ENCODE measurements at places on chromosomes 7 and 10. TPM values are rescaled to one million over a fixed set of nuclear protein-coding genes. Genes with fewer than 3 reads are reported as not detected.

Gene SPOCK2
- polyA plus RNA-seq: 147 TPM

Gene KIF20B
- 16.5 TPM for polyA plus RNA-seq

Gene KEL
- polyA plus RNA-seq: 1.3 TPM

Gene MUC3A
- polyA plus RNA-seq: 0.71 TPM

Gene IKZF1
- 1.8 TPM for polyA plus RNA-seq

Gene CDH23
- 0.51 TPM for polyA plus RNA-seq

Gene ZNF775
- 4.1 TPM for polyA plus RNA-seq

DNA sequence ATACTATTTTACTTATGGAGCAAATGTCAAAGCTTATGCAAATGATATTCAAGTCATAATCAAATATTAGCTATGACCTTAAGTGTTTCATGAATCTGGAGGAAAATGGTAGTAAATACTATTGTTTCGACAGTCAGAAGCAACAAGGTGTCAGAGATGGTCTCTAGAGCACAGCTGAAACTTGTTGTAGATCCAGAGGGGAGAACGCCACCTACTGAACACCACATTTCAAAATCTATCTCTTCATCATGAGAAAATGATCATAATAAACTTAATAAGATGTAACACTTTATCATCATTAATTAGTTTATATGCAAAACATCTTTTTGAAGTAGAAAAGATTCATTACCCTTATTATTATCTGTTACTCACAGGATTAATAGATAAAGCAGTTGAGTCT, 418.7 kb downstream of the GATA3 start:
- no peak for DNase-seq

GRCh38 chr10:24871011-24871935, 81.1 kb downstream of the PRTFDC1 start:
- DNase-seq: no peak

- DNase-seq: no peak
Observed at GRCh38 chr7:88091988-88092675, 127.7 kb downstream of the SRI start.

DNA sequence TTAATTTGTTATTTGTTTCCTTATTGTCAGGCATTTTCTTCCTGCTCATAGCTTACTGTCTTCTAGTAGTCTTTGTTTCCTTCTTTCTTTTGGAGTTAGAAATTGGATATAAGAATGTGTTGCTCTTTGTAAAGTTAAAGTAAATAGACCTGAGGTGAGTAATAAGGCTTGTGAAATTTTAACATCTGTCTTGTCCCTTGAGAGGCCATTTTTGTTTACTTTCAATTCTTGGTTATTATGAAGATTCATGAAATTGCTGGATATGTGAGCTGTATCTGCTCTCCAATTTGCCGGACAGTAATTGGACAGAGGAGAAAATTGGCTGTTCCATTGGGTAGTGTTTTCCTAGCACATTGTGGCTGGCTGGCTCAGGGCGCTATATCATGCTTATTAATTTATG, 260.7 kb downstream of the EXOC4 start:
- no peak for DNase-seq

- DNase-seq: no peak
Observed at GRCh38 chr10:48444861-48445841, 138.7 kb downstream of the MAPK8 start.

- no peak for DNase-seq
Observed at GRCh38 chr10:5147981-5148677, 36.8 kb downstream of the AKR1C8 start.

DNA sequence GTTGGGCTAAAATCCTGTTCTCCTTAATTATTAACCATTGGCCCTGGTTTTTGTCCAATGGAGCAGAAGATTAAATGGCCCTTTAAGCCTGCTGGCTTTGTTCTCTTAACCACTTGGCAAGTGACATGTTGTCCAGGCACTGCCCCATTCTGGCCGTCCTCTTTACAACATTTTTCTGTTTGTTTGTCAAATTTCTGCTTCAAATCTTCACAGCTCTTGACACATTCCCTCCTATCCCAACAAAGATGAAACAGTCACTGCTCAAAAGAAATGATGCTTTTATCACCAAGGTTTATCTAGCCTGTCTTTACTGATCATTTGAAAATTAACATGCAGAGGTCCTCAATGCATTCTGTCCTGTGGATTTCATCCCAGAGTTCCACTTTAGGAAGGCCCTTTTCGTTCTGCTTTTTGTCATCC, 700.4 kb downstream of the KCNMA1 start:
- no peak for DNase-seq

- no peak for DNase-seq
Observed at GRCh38 chr10:90834326-90834725, 23.5 kb downstream of the HTR7 start.

DNA sequence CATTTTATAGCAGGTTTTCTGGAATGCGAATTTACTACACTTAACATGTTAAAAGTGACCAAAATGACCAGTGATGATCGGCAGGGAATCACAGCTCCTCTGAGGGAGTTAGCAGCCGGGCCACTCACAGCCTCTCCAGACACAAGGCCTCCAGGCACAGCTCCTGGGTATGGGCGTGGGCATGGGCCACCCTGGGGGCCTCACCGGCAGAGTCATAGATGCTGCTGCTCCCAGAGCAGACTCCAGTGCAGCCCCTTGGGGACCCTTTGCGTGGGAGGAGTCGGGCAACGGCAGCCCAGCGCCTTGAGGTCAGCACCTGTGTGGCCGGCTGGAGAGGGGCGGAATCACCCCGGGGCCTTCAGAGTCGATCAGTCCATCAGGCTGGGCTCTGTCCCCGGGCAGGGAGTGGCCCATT, 8.6 kb downstream of the KNDC1 start:
- no peak for DNase-seq

DNA sequence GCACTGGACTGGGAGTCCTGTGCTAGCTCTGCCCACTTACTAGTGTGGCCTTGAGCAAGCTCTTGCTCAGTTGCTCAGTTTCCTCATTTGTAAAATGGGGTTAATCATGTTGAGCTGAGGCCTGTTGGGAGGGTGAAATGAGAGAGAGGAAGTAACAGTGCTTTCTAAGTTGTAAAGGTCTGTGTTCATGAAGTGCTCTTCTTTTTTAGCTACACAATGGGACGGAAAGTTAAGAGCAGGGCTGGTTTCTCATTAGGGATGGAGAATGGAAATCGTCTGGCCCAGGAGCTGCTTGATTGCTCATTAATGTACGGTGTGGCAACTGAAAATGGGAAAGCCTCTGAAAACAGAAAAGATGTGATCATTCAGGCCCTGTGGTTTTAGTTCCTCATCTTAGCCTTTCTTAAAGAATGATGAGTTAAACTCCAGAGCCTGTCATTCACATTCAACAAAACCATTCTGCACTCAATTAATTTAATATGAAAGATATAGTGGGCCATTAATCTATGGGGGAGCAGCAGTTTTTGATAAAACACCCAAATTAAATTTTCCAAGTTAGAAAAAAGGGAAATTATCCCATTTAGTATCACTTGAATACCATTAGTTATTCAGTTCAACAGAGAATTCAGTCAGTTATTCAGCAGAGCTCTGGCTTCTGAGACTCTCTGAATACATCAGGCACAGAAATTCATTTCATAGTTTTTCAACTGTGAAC, 60.5 kb downstream of the SH2D4B start:
- DNase-seq: no peak

DNA sequence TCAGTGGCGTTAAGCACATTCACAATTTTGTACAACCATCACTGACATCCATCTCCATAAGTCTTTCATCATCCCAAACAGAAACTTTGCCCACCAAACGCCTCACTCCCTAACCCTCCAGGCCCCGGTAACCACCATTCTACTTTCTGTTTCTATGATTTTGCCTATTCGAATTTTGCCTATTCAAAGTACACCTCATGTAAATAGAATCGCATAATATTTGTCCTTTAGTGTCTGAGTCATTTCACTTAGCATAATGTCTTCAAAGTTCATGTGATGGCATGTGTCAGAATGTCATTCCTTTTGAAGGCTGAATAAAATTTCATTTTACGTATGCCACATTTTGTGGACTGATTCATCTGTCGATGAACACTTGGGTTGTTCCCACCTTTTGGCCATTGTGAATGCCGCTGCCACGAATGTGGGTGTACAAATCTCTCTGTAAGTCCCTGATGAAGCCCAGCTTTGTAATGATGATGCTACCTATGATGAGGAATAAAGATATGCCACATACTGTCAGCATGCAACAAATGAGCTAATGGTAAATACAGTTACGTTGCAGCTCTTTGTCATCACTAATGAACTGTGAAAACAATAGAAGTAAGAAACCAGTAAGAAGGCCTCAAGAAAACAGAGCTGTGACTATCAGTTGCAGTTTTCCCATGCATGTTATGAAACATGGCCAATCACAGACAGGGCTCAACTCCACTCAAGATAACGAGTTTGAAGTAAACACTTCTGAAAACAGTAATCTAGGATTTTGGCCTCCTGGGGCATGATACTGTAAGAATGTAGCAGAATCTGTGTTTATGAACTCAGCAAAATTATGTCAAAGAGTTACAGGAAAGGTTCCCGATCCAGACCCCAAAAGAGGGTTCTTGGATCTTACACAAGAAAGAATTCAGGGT, 120.0 kb downstream of the ADAM12 start:
- DNase-seq: no peak

- DNase-seq: no peak
Observed at GRCh38 chr7:133934977-133935330, 192.2 kb upstream of the LRGUK start.

DNA sequence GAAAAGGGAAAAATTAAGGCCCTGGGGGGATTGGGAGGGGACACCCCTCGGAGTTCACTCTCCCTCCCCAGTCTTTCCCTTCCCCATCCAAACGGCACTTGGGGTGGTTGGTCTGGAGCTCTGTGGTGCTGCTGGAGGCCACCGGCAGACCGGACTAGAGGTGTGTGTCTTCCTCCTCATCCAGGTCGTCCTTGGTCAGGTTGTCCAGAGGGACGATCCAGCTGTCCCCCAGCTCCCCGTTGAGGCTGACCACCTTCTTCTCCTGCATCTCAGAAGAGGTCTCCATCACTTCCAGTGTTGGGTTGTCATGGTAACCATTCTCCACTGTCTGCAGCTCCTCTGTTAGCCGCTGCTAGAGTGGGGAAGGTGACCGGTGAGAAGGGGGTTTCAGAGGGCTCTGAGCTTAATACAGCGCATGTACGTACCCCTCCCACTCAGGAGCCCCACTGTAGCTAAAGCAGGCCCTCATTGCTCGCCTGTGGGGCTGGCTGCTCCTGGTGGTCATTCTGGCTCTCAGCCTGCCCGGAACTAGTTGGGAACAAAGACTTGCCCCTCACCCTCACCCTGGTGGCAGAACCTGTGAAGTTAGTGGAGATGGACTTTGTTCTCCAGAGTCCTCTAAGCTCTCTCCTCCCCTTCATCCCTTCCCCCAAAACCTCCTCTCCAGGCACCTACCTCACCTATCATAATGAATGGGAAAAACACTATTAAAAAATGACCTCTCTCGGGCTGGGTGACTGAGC, 52.1 kb downstream of the PODXL start:
- DNase-seq: no peak

GRCh38 chr7:1236831-1237701, 4.4 kb downstream of the UNCX start:
- no peak for DNase-seq

DNA sequence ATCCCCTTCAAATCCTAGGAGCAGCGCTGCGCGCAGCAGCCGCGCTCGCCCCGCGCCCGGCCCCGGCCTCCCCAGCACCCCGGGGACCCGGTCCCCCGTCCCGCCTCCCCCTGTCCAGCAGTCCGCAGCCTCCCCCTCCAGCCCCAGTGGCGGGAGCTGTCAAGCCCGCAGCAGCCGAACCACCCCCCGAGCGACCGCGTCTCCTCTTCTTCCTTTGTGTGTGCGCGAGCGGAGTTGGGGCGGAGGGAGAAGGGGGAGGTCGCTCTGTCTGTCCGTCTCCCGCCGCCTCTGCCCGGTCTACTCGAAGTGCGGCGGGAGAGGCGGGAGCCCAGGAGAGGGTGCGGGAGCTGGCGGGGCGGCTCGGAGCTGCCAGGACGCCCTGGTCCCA, 375 bp upstream of the CHN2 start:
- no peak for DNase-seq

GRCh38 chr7:29265208-29265923, 70.8 kb downstream of the CHN2 start:
- no peak for DNase-seq

GRCh38 chr10:73623056-73623455, 18.2 kb downstream of the MYOZ1 start:
- DNase-seq: no peak
